Urothelium cell line (cell line): ENCODE measurements at places on chromosomes 7 and 10.

GRCh38 chr7:158085741-158086695 lies 501.6 kb downstream of the PTPRN2 start:
- no peak for DNase-seq

- no peak for DNase-seq
Measured at GRCh38 chr10:23417254-23417653, 21.6 kb upstream of the OTUD1 start.

GRCh38 chr7:2172311-2173188 lies 60.2 kb downstream of the MAD1L1 start:
- DNase-seq = peak; percentile 59

GRCh38 chr10:59706851-59707797 lies 2.5 kb downstream of the SLC16A9 start:
- DNase-seq = no peak

DNA sequence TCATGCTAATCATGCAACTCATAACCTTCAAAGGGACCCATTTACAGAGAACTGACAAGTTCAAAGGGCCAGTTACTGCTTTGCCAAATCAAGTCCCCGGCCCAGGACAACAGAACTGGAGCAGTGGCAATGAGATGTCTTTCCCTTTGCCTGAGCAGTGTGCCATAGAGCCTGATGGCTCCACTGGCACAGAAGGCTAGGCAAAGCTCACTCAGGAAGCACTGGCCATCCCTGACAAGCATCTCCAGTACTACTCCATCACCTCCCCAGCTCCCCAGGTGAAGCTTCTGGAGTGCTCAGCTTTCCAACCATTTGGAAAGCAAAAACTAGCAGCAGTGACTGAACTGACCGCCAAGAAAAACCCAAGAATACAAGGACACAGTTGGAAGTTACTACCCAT lies 108.3 kb downstream of the SGMS1 start:
- DNase-seq = no peak

GRCh38 chr7:148911626-148912025 lies 27.5 kb upstream of the EZH2 start:
- no peak for DNase-seq

DNA sequence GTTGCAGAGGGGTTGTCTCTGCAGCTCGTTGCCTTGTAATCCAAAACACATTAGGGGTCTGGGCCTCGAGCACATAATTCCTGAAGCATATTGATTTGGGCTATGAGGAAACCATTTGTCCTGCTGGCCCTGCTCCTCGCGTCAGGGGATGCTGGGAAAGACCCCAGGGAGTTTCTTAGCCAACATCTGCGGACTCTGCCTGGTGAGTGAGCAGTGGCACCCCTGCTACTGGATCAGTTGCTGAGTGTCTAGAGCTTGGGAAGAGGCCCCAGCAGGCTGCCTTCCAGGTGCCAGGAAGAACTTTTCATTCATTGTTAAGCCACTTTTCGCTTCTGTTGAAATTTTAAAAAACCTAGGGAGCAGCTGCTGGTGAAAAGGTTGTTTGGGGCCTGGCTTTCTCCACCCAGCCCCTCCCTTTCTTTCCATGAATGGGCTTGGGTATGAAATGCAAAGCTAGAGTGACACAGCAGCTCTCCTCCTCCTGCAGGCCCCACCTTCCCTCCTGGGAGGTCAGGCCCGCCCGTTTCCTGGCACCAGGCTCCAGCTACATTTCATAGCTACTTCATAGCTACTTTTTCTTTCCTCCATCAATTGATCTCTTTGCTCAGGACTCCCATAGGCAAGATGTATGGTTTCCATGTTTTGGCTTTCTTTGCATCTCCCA lies 26.8 kb downstream of the TACR2 start:
- DNase-seq = no peak
